ENCODE measurements at places on chromosomes 4 and X.

DNA sequence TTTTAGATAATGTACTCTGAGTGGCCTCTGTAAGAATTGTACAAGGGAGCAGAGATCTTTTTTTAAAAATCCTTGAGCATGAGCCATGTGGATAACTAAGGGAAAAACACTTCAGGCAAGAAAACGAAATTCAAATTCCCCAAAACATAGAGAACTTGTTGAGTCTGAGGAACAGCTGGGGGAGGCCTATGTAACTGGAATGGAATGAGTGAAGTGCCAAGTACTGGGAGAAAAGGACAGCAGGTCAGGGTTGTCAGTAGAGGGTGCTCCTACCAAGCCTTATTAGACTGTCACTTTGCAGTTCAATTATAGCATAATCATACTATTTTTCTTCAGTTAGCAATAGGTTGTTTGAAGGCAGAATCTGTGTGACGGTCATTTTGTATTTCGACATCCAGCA, 135.1 kb downstream of the ARHGAP6 start:
- no peak for DNase-seq

DNA sequence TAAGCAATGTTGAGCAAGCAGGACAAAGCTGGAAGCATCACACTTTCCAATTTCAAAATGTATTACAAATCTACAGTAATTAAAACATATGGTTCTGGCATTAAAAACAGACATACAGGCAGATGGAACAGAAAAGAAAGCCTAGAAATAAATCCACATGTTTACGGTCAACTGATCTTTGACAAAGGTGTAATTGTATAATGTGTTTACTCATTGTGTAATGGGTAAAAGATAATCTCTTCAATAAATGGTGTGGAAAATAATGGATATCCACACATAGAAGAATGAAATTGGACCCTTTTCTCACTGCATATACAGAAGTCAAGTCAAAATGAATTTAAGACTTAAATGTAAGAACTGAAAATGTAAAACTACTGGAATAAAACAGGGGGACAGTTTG, 394.2 kb downstream of the ANKRD50 start:
- no peak for DNase-seq

DNA sequence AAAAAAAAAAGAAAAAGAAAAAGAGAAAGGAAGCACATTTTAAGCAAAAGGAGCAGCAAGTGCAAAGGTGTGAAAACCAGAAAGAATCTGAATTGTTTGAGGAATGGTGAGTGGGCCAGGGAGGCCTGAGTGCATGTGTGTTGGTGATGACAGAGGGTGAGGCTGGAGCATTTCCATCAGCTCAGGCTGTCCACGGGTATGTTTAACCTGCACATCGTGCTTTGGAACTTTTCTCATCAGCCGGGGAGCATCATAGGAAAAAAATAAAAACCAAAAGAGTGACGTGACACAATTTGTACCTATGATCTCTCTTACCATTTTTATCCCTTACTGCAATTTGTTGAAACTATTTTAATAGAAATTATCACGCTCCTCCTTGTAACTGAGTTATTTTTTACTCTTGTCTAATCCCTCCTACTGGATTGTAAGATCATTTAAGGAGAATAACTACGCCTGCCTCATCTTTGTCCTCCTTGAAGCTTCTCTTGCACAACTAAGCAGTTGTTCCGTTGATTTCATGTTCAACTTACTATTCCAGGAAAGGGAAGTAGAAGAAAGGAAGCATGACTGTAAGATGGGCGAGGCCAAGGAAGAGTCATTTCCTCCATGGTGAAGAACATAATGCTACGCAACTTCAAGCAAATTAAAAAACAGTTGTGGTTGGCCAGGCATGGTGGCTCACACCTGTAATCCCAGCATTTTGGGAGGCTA, 7.0 kb downstream of the PALLD start:
- no peak for DNase-seq

DNA sequence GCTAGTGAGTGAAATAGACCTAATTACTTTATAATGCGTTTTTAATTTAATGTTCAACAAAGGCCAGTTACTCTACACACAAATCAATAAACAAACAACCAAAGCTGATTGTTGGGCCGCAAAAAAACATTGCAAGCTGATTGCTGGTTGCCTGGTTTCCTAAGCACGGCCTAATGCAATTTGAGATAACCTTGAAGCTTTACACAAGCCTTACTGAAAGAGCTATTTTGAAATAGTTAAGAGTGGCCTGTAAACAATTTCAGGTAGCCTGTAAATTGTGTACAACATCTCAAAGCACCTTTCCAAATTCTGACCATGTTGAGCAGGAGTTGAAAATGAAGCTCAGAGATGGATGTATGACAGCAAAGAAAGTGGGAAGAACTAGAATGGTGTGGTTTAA, 17.5 kb upstream of the CXorf66 start:
- no peak for DNase-seq

GRCh38 chr4:57020467-57021101, 41.9 kb downstream of the POLR2B start:
- DNase-seq, result no peak

GRCh38 chrX:16867947-16868346, 2.2 kb downstream of the RBBP7 start:
- DNase-seq, result no peak

- no peak for DNase-seq
These were observed 56.2 kb downstream of the UBE2NL start for GRCh38 chrX:143940119-143940518.

DNA sequence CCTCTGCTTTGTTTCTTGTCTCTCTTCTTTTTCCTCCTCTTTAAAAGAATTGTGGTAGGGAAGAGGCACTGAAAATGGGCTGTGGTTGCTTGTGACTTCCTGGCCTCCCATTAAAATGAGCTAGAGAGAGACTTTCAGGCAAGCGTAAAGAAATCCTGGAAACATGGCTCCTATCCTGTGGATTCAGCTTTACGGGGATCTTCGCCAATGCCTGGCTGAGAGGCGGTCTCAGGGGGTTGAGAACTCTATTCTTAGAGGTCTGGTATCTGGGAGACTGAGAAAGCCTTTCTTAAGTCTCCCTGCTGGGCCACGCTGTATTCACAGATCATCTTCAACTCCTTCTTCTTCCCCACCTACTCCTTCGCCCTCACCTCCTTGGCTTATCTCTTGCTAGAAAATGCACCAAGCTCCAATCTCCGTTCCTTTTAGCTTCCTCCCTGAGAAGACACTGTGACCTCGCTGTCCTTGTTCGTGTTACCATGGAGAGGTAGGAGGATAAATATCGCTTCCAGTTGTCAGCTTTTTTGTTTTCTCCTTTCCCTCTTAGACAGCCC, 542 bp upstream of the KLF8 start:
- no peak for DNase-seq

DNA sequence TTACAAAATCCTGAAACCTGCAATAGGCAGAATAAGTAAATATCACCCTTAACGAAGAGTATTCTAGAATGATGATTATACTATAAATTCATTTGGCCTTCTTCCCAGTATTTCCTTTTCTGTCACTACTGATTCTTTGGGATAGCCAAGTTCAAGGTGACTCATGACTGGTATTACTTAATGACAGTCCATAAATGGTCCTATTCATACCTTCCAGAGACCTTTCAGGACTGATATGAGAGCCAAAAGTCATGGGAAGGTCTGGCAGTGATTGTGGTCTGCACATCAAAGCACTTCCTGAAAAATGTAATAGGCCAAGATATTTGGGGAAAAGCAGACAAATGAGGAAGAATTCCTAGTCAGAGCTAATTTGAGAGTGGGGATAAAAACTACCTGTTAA, 239.6 kb upstream of the FAM47A start:
- DNase-seq, result no peak

DNA sequence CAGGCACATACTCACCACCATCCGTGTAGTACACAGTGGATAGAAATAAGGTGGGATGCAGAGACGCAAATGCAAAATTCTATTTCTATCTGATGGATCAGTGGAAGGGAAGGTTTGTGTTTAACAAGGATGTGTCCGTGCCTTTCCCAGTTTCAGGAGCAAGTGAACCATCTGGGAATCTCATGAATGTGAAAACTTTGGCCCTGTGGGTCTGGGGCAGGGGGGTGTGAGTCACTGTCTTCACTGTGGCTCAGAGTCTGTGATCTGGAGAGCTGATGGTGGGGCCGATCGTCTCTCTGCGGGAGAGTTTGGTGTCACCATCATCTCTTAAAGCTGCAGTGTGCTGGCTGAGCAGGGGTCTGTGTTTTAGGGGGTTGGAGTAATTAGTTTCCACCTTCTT, 179.3 kb upstream of the STS start:
- DNase-seq, result no peak

- no peak for DNase-seq
These were observed 150.6 kb downstream of the RASL11B start for GRCh38 chr4:53012738-53013137.

DNA sequence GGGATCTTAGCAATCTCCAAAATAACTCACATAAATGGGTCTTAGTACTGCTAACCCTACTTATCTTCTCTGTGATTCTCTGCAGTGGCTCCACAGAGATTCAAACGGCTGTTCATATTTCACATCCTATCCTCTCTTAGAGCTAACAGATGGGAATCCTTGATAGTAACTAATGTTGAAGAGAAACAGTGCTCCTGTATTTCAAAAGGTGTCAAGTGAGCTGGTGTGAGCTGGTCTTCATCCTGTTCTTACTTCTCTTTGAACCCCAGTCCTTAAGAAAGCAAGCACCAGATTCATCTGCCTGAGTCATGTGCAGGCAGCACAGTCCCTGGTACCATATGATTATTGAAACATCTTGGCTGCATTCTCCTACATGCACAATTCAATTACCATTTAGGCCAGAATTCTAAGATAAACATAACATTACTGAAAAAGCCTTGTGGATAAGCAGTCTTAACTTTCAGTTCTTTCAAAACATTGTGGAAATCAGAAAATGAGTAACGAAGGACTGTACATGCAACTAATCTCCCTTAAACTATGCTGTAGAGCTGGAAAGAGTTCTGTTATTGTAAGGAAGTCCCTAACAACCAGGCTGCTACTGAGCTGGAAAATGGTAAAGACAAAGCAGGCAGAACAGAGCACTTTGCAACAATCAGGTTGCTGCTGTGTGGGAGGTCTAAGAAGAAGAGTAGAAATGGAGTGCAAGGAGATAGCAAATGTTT, 153.1 kb downstream of the NPNT start:
- DNase-seq, result no peak

- DNase-seq, result no peak
These were observed 7.2 kb downstream of the GSTCD start for GRCh38 chr4:105715692-105716278.

DNA sequence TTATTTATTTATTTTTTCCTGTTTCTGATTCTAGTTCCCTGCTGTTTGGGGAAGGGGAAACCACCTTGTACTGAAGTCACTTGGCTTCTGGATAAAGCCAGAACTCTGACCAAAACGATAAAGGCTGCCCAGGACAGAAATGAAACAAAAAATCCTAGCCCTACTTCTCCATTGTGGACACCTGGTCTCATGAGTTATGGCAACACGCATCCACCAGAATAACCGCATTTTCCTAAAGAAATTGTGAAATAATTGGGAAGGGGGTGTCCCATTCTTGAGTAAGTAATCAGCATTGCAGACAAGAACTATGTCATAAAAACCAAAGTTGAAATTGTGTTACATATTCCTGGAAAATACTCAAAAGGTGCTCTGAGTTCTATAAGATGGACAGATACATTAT, 42.1 kb downstream of the SLC9A7 start:
- DNase-seq, result no peak

DNA sequence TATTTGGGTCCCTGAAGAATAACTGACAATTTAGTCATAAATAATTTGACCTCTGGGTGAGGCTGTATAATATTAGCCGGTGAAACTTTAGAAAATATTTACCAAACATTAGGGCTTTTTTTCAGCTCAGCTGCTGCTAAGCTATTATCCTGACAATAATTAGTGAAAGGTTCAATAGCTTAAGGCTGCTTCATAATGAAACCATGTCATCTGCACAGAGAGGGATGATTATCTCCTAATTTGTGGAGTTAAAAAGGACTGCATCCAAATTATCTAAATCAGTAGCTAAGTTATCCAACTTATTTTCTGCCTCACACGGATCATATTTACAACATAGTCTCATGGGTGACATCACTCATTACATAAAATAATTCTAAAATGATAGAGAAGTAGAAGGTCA, 1249.8 kb downstream of the RAPGEF2 start:
- no peak for DNase-seq

DNA sequence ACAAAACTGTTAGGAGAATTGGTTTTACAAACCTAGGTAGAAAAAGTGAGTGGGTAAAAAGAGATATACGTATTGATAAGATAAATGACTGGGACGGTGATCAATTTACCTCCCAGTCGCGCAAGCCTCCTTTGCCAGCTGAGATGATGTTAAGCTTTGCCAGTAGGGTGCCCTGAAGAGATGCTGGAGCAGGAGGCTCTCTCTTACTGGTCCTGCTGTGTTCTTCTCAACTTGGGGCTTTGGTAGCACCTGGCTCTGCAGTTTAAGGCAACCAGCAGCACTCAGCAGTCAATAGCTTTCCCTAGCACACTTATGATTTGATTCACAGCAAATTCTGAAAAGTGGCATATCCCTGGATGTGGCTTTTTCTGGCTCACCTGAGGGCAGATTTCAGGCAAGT, 1461.7 kb downstream of the ADGRL3 start:
- DNase-seq, result no peak

- peak; percentile 19 for DNase-seq
These were observed 12.4 kb downstream of the EPGN start for GRCh38 chr4:74320559-74321118.

- DNase-seq, result no peak
These were observed 448.1 kb downstream of the PDGFC start for GRCh38 chr4:156523492-156523891.

GRCh38 chrX:12930150-12930549, 23.7 kb downstream of the TLR8 start:
- no peak for DNase-seq

DNA sequence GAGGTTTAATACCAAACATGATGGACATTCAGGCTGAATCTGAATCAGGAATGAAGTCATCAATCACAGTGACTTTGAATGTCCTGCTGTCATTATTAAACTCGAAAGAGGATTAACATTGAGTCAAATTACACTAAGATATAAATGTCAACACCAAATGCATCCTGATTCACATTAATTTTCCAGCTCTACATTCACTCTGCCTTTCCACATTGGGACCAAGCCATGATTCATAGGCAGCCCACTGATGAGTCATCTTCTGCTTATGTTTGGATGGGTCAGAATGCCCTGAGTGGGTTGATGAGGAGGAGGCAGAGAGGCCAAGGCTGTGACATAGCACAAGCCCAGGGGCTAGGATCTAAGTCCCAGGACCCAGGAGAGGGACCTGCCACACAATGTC, 247.6 kb upstream of the RPS6KA3 start:
- DNase-seq, result peak; percentile 12
